Spinal cord (tissue), 10 donors: ENCODE measurements at places on chromosomes 6 and 20. TPM values are rescaled to one million over a fixed set of nuclear protein-coding genes. Genes with fewer than 3 reads are reported as not detected.
A peak's percentile ranks its signal among the peaks of the same experiment; 100 is the strongest.

DNA sequence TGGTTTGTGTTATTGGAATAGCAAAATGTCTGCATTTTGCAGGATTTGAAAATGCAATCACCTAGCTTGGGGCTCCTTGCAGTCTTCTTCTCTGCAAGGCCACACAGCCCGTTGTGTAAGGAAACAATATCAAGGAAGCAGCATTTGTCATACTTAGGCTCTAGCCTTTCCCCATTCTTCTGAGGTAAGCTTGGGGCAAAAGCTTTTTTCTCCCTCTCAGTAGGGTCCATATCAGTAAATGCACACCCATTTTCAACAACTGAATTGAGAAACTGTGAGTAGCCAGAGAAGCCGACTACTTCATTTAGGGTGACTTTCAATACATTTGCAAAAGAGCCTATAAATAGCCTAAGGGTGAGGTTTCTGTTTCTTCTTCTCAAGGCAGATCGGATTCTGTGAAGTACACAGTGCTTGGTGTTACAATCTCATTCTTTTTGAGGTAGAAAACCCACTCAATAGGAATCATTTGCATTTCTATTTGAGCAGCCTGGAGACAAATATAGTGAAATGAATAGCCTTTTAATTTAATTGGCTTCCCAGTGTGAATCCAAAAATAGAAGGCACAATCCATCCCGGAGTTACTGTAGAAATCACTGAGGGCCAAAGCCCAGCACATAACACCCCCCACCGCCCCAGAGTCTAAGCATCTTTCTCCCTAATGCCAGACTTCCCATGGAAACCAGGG is 61.8 kb downstream of the BTBD3 start:
- no peak overlapping the region for H3K4me3 ChIP-seq
- no peaks in the 10 kb centered on the region for H3K27me3 ChIP-seq
- H3K36me3 ChIP-seq, result no peaks in the 10 kb centered on the region
- H3K4me1 ChIP-seq, result peaks cover 4% of the 10 kb centered on the region

- no peaks in the 10 kb centered on the region for H3K36me3 ChIP-seq
- H3K4me1 ChIP-seq, result peaks cover 7% of the 10 kb centered on the region
- peak; percentile 27 for DNase-seq
- H3K27me3 ChIP-seq, result no peaks in the 10 kb centered on the region
- no peak overlapping the region for H3K4me3 ChIP-seq
- no peak overlapping the region for H3K27ac ChIP-seq
Measured at GRCh38 chr6:38272222-38272621, 367.5 kb downstream of the BTBD9 start.

GRCh38 chr6:134517868-134518267 is 200.0 kb upstream of the SGK1 start:
- DNase-seq, result no peak
- H3K4me1 ChIP-seq, result peaks cover 5% of the 10 kb centered on the region
- H3K27ac ChIP-seq, result no peak overlapping the region
- no peak overlapping the region for H3K4me3 ChIP-seq
- no peaks in the 10 kb centered on the region for H3K27me3 ChIP-seq

Gene KCNS1
- 4.0 TPM for total RNA-seq

Gene IMPG1
- total RNA-seq, result 0.11 TPM

DNA sequence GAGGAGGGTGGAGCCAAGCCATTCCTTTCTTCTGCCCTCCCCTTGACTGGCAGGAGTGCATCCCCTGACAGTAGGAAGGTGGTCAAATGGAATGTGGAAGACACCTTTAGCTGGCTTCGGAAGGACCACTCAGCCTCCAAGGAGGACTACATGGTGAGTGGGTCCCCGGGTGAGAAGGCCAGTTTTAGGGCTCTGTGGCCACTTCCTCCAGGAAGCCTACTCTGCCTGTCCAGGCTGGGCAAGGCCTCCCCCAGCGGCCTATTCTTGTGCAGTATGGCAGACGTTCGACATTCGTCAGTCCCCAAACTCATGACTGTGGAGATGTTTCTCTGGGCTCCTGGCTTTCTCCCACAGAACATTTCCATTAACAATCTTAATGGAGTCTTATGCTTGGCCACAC is 9.1 kb downstream of the PCIF1 start:
- H3K27ac ChIP-seq, result no peak overlapping the region
- peaks cover 95% of the 10 kb centered on the region for H3K36me3 ChIP-seq

DNA sequence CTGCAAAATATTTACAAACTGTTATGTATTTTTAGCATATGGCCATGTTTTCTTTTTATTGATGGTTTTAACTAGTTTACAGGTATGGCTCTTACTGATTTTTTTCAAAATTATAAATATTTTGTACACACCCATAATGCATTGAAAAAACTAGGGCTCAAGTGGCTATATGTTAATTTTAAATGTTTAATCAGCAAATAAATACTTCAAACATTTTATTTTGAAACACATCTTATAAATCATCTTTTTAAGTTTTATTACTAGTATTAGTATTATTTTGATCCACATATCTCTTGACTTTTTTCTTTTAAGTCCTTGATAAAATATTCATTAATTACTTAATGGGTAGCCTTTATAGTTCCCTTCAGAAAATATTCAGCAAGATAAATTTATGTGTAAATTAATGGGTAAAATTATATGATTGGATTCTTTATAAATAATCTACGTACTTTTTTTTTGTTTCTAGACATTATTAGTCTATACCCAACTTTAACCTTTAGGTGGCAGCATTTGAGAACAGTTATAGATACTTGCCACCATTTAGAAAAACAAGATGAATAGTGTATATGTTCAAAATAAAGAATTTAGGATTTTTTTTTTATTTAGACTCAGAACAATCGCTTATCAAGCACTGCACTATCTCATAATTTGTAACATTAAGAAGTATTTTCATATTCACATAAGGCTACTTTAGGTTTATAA is 241.9 kb downstream of the ADGRB3 start:
- no peak for DNase-seq
- no peaks in the 10 kb centered on the region for H3K36me3 ChIP-seq
- no peak overlapping the region for H3K27ac ChIP-seq
- H3K27me3 ChIP-seq, result no peaks in the 10 kb centered on the region
- no peak overlapping the region for H3K4me3 ChIP-seq

DNA sequence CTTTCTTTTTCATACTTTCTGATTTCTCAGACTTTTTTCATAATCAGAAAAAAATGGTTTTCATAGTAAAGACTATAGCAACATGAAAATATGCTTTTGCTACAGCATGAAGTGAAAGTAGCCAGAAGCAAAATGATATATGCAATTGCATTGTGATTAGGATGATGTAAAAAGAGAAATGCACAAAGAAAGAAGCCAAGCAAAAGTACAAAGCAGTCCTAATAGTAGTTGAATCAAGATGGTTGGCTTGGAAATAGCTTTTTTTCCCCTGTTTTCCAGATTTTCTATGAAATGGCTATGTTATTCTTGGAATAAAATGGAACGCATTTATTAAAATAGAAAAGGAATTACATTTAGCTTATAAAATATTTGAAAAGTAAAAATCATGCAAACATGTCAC is 77.3 kb downstream of the SEL1L2 start:
- H3K36me3 ChIP-seq, result no peaks in the 10 kb centered on the region
- no peaks in the 10 kb centered on the region for H3K4me1 ChIP-seq
- H3K27ac ChIP-seq, result no peak overlapping the region
- no peaks in the 10 kb centered on the region for H3K27me3 ChIP-seq

GRCh38 chr6:26195924-26196845 is 109.0 kb downstream of the HFE start:
- peak overlapping the region; percentile 99 for H3K27ac ChIP-seq
- peak overlapping the region; percentile 87 for H3K4me3 ChIP-seq
- no peaks in the 10 kb centered on the region for H3K27me3 ChIP-seq

Gene RBM39
- 382 TPM for total RNA-seq

Gene CCN5
- total RNA-seq, result 0.20 TPM
